Ovary (tissue), 10 donors: ENCODE measurements at places on chromosomes 7 and 10.

DNA sequence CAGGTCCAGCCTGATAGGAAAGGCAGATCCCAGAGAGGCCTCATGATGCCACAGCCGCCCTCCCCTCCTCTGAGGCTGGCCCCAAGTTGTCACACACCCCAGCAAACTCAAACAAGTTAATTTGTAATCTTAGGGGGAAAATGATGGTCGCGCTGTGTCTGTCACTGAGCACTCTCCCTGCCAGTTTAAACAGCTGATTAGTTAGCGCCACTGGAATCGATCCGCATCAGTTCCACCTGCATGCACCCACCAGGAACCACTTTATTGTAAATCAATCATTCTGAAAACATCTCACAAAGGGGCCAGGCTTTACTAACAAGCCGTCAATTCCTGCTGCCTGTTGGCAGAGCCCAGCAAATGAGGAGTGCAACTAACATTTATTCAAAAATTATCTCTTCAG is 870.9 kb downstream of the KCNMA1 start:
- no peak for DNase-seq

DNA sequence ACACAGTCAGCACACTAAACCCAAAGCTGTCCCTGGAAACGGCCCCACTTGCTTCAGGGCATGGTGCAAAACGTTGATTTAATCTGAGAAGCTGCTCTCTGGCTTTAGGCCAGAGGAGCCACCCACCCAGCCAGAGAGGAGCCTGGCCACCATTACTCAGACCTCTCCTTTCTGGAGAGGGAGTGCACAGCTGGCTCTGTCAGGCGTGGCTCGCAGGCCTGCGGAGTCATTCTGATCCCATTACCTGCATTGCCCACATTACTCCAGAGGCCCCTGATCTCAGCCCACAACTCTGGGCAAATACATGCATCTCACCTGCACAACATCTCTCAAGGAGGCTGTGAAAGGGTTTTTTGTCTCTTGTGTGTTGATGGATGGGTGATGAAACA is 370.0 kb upstream of the IGFBP3 start:
- no peak for DNase-seq

- no peak for DNase-seq
These were observed 105.0 kb downstream of the TRIL start for GRCh38 chr7:28853150-28853549.

DNA sequence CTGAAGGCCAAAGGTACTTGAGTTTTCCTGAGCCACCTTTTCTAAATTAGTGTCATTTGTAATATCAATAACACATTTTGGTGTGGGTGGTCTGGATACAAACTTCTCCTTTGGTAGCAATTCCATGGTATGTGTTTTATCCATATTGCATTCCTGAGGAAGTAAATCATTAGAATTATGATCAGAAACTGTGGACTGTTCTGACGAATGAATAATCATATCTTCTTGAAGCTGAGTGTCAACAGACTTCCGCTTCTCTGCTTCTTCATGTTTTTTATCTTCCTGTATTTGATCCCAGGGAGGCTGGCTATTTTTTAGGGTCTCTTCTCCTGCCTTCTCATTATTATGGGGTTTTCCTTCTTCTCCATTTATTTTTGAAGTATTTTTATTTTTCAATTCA is 81.4 kb downstream of the NRBF2 start:
- DNase-seq: no peak
